ENCODE measurements at places on chromosomes 7 and 10. TPM values are rescaled to one million over a fixed set of nuclear protein-coding genes. Genes with fewer than 3 reads are reported as not detected.

DNA sequence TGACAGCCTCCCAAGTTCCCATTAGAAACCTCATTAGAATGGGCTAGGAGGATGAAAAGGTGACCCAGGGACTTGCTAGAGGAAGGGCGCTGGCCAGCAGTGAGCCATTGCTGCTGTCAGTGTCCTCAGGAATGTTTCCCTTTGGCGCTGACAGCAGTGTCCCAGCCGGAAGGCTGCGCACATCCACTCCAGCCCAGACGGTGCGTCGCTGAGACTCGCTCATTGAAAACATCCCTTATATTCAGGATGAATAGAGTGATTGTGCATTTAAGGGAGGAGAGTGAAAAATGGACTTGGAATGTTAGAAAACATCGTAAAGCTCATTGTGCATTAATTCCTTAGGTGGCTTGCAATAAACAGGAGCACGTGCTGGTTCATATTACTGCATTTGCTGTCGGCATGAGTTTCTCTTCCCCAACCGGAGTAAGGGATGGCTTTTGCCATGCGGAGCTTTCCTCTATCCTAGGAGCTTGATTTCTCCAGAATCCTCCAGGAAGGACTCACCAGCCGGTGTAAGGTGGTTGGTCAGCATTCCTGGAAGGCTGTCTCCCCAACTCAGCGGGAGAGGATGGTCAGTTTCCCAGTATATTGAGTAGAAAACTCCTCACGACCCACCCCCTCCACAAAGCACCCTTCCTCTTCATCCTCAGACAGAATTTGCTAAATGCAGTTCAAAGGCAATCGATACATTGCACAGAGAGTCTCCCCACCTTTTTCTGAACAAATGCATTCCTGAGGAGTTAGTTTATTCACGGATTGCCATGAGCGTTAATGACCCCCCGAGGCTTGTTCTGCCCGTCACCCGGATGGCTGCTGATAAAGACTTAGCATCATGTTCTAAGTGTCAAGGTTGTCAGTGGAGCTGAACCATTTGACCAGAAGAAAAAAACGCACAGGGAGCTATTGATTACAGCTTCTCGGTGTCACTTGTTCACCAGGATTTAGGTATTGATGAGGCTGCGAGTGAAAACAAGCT lies 201.8 kb downstream of the EBF3 start:
- DNase-seq, result no peak

The C1QL3 gene
- 0.40 TPM for polyA plus RNA-seq

DNA sequence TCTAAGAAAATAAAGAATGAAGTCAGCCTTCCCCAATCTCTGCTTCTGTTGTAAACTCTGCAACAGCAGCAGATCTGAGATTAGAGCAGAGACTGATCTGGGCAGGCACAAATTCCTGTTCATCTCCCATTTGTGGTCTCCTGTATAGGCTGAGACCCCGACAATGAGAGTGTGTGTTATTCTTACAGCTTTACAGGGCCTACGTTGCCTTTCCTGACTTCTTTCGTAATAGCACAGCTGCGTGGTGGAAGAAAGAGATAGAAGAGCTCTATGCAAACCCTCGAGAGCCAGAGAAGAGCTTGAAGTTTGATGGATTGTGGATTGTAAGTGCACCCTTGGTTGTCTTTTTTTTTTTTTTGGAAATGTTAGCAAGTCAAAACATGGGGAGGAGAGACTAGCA lies 72.1 kb downstream of the PRSS58 start:
- DNase-seq, result no peak

DNA sequence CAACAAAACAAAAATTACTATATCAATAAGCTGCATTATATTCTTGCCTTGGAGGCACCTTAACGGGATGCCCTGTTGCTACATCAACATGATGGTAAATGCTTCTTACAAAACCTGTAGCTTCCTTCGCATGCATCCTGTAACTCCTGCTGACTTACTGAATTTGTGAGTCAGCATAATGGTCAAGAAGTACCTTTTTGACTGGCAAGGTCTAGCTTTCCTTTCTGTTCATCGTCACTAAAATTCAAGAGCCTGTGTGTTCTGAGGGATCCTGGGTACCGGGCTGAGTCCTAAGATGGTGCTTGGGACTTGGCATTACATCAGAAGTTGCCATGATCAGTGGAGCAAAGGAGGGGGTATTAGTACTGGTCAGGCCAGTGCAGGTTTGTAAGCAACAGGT lies 4.9 kb downstream of the PFKFB3 start:
- DNase-seq, result no peak

DNA sequence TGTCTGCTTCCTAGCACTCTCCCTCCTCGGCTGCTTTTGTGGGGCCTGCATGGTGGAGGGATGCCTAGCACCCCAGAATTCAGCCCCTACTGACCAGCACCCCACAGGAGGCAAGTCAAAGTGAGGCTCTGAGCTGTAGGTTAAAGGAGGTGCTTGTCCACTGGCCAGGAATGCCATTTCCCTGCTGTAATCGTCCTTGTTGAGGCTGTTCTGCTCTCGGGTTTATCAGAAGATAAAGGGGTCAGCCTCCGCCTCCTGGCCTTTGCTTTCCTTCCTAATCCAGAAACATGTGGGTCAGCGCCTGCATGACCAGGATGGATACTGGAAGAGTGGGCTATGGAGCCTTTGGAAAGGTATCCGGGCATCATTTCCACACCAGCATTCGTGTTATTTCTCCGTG lies 98.9 kb downstream of the MKI67 start:
- DNase-seq, result no peak

DNA sequence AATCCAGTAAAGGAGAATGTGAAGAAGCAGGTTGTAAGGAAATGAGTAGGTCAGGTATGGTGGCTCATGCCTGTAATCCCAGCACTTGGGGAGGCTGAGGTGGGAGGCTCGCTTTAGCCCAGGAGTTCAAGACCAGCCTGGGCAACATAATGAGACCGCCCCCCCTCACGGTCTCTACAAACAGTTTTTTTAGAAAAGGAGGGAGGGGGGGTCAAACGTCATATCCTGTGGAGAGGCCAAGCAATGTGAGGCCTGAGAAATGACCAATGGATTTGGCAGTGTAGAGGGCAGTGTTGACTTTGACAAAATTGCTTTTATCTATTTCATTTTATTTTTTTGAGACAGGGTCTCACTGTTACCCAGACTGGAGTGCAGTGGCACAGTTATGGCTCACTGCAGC lies 2.3 kb upstream of the DNAJB12 start:
- DNase-seq, result no peak
